ENCODE measurements at places on chromosomes 12 and 14.
A peak's percentile ranks its signal among the peaks of the same experiment; 100 is the strongest.

DNA sequence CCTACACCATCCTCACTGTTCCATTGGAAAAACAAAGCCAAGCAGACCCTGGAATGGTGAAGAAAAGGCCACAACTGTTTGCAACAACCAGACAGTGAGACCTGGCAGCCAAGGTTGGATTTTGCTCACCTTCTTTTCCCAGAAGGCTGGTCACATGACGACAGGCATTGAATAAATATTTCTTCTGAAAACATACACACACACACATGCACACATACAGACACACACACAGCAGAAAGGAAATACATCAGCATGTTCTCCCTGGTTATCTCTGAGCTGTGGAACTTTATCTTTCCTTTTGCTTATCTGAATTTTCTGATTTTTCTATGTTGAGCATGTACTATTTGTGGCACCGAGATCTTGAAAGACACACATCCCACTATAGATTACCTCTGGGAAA is 38.0 kb upstream of the CCDC60 start:
- DNase-seq: no peak

DNA sequence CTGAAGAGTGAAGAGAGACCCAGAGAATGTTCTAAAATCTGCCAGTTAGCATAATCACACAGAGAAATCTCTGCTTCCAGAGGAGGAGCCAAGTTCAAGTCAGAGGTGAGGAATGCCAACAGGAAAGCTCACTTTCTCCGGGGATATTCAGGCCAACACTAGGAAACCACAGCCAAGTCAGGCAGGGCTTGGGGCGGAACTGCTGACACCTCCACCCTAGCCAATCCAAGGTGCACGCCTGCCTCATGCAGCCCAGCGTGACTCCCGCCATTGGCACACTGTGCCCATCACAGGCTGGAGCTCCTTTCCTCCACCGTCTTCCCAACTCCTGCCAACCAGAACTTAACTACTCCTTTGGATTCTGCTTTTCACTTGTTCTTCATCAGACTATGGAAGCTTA is 374.3 kb upstream of the CCDC196 start:
- no peak for DNase-seq

- DNase-seq: no peak
Observed at GRCh38 chr12:52686756-52687487, 6.7 kb upstream of the KRT1 start.

- no peak for DNase-seq
Observed at GRCh38 chr12:5051913-5052312, 8.2 kb downstream of the KCNA5 start.

DNA sequence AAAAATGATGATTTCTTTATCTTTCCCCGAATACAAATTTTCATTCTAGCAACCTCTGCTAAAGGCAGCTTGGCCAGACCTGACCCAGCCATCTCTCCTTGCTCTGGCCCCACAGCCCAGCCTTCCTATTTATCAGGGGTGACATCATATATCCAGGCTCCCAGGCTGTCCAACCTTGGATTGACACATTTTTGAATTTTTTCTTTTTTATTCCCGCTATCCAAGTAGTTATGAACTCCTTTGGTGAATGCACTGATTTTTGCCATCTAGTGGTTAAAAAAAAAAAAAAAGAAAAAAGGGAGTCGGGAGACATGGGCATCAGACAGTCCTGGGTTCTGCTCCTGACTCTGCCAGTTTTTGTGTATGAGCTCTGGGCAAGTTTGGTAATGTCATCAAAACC is 120.5 kb downstream of the PTPN11 start:
- DNase-seq: no peak

GRCh38 chr12:58415716-58416115 is 474.3 kb downstream of the ATP23 start:
- no peak for DNase-seq

- DNase-seq: no peak
Observed at GRCh38 chr12:19192710-19193109, 63.2 kb downstream of the PLEKHA5 start.

GRCh38 chr14:92692822-92693226 is 55.6 kb downstream of the LGMN start:
- no peak for DNase-seq

GRCh38 chr12:107519906-107520859 is 165.4 kb upstream of the PWP1 start:
- no peak for DNase-seq

DNA sequence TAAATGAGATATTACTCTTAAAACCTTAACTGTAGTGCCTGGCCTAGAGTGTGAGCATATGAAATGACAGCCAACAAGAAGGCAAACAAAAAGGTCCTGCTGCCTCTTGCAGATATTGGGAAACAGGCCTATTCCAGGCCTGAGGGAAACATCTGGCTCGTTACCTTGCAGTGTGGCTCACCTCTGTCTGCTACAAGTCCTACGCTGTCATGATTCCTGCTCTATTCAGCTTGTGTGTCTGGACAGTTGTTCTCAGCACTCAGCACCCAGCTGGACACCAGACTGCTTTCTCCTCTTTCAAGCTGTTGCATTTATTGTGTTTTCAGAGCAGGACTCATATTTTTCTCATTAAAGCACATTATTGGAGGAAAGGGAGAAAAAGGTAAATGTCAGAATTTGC is 113.5 kb downstream of the TMTC2 start:
- no peak for DNase-seq

- DNase-seq: no peak
Observed at GRCh38 chr14:53273671-53274072, 120.5 kb upstream of the DDHD1 start.

DNA sequence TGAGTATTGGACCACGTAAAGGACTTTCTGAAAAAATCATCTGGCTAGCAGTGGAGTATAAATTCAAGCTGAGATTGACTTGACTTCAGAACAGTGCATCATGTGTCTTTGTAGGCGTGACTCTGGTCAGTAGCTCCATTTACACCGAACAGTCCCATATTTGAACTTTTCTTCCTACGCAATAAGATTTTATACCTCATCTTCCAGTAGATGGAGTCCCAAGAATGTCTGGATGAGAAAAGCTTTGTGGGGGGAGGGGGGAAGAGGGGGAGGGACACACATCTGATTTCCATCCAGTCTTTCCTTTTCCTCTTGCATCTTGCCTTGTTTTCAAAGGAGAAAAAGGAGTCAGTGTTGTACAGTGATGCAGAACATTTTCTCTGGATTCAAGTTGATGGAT is 241.0 kb downstream of the EMP1 start:
- DNase-seq: no peak

- no peak for DNase-seq
Observed at GRCh38 chr12:109255377-109255776, 53.7 kb downstream of the FOXN4 start.

DNA sequence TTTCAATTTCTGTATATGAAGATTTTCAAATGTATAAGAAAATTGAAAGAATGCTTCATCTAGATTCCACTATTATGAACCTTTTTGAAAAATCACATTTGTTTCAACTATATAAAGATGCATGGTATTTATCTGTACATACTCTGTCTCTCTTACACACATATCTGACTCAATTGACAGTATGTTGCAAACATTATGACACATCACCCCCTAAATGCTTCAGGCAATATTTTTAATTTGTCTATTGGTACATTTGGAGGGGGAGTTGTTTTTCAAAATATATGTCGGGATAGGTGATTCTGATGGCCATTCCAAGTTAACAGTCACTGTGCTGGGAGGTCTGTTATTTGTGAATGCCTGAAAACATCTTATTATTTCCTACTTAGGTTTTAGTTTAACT is 14.4 kb downstream of the PCNX1 start:
- DNase-seq: no peak

DNA sequence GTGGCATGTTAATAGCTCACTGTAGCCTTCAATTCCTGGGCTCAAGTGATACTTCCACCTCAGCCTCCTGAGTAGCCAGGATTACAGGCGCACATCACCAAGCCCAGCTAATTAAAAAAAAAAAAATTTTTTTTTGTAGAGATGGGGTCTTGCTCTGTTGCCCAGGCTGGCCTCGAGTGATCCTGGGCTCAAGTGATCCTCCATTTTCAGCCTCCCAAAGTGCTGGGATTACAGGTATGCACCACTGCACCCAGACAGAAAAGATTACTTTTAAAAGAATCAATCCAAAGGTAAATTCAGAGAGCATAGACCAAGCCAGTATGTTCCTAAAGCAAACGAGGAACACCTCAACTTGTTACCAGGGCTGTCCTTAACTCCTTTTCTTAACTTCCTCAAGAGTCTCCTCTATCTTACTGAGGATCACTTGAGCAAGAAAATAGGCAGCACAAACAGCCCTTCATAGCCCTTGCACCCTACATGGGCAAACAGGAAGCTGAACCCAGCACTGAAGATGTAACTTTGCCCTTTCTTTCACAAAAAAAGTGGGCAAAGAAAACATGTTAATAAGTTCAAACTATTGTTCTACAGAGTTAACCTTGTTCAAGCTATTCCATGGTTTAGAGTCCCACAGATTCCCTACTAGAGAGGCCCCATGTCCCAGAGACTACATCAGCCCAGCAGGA is 11.3 kb downstream of the CS start:
- DNase-seq: no peak

GRCh38 chr12:5898874-5899273 is 46.2 kb downstream of the ANO2 start:
- DNase-seq: no peak

GRCh38 chr12:69425417-69425816 is 44.8 kb upstream of the FRS2 start:
- DNase-seq: no peak

- peak; percentile 52 for DNase-seq
Observed at GRCh38 chr12:46267825-46268582, 839 bp downstream of the SLC38A1 start.

DNA sequence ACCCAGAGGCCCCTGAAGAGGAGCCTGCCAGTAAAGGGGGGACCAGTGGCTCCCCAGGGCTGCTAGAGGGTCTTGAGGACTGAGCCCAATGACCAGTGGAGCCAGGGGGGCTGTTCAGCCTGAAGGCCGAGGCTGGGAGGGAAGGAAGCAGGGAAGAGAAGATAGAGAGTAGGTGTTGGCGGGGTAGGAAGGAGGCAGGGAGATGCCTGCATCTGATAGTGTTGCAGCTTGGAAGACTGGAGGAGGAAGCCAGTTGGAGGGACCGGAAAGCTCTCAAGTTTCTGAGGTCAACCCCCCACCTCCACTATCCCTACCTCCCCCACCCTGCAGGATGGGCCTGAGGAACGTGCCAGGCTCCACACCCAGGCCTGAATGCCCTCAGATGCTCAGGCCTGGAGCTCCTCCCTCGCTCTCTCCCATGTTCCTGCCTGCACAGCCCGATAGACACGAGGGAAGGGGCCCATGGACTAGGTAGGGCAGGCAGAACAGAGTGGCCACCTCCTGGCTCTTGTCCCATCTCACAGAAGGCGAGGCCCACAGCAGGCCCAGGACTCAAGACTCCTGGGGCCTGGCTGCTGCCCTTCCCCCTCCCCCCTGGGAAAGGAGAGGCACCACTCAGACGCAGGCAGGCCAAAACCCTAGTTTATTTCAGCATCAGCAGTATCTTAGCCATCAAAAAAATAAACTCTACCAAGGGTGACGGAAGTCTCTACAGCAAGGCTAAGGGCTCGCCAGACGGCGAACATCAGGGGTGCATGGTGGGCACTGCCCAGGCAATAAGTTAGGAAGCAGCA is 3.4 kb downstream of the CKB start:
- no peak for DNase-seq

DNA sequence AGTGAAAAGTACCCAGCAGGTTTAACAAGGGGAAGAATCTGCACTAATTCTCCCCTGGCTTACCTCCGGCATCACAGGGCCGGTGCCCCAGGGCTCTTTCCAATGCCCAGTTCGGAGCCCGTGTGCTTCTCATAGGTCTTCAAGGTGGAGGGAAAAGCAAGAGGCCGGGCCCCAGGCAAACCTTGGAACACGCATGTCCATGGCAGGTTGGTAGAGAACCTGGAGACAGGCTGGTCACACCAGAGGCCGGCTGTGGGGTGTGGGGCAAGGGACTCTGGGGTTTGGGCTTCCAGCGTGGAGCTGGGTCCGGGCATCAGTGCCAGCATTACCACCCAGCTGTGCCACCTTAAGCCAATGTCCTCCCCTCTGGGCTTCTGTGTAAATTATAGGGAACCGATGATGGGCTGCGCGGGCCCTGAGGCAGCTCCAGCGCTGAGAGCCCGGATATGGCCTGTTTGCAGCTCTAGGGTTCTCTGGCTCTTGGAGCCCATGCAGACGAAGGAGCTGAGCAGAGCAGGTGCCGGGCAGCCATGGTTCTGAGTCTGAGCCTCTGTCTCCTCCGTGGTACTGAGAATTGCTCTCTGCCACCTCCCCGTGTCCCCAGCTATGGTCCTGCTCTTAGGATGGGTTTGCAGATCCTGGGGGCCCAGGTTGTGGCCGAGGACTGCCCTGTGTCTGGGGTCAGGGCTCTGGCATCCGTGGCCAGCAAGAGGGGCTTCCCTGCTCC is 197.0 kb upstream of the C14orf180 start:
- no peak for DNase-seq

- DNase-seq: no peak
Observed at GRCh38 chr14:62126879-62127478, 364.8 kb downstream of the SNAPC1 start.

DNA sequence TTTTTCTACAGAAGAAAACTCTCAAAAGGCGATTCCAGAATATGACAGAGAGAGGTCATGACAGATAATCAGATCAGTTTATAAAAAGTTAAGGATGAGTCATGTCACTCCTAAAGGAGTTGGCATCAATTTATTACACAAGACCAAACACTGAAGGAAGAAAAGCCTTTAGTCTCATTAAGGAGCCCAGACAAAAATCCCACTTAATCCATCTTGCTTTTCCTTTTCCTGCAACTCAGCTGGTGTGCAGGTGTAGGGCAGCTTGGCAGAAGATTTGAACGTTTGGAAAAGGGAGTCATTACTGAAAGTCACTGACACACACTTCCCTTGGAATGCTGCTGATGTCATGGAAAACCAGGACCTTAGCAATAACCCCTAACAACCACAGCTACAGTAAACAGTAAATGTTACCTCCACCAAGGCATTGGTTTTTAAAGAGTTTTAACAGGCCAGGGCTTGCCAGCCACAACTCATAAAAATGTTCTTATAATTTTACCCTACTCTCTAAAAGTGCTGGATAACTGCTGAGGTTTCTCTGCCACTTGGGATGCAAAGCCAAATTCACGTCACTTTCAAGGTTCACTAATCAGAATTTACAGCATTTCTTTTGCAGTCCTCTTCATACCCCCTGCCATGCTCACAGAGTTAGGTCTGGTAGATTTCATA is 320.6 kb downstream of the RAD51B start:
- no peak for DNase-seq

GRCh38 chr14:90660865-90661570 is 155.2 kb downstream of the TTC7B start:
- DNase-seq: no peak

GRCh38 chr14:49526101-49526500 is 60.1 kb downstream of the RPS29 start:
- no peak for DNase-seq

GRCh38 chr12:113664224-113664681 is 192.6 kb upstream of the LHX5 start:
- no peak for DNase-seq
